ENCODE measurements at places on chromosomes 7 and 10.

GRCh38 chr10:126234630-126235029, 153.6 kb downstream of the ADAM12 start:
- DNase-seq, result no peak

- no peak for DNase-seq
Measured at GRCh38 chr10:7308826-7309225, 102.0 kb downstream of the SFMBT2 start.

DNA sequence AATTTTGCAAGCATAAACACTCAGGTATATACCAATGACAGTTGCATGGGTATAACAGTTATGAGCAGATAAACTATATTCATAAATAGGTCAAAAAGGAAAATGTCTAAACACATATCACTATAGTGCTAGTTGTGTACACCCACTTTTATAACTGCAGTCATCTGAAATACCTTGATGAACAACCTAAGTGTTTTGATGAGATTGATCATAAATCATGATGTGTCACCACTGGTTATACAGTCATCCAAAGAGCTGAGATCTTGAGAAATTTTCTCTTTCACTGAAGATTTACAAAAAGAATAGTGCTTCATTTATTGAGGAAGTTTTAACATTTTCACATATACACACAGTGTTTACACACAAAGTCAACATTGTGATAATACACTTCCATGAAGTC, 78.6 kb upstream of the SLC25A13 start:
- no peak for DNase-seq

DNA sequence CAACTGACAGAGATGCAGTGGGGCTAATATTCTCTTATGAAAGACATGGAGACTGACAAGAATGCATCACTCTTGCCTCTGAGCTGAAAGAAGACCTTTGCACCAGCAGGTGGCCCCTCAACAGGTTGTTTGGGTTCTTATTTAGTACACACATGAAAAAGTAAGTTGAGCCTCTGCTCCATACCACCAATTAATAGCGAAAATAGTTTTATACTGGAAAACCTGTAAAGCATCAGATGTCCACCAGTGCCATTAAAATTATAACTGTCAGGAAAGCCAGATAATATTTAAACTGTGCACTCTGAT, 26.3 kb upstream of the FAM13C start:
- DNase-seq, result no peak

DNA sequence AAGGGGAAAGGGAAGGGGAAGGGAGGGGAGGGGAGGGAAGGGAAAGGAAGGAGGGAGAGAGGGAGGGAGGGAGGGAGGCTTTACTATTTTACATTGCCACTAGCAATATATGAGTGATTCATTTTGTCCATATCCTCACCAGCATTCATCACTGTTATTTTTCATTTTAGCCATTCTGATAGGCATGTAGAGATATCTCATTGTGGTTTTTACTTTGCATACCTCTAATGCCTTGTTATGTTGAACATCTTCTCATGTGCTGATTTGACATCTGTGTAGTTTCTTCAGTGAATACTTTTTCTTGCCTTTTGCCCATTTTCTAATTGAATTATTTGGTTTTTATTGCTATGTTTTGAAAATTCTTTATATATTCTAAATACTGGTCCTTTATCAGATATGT, 52.7 kb downstream of the GCC1 start:
- no peak for DNase-seq
